Activated T-cell treated with anti-CD3 and anti-CD28 coated beads, Interleukin-2, amount 50 U/mL, for 1 hour (primary cell): ENCODE measurements at places on chromosomes 1 and 21.

DNA sequence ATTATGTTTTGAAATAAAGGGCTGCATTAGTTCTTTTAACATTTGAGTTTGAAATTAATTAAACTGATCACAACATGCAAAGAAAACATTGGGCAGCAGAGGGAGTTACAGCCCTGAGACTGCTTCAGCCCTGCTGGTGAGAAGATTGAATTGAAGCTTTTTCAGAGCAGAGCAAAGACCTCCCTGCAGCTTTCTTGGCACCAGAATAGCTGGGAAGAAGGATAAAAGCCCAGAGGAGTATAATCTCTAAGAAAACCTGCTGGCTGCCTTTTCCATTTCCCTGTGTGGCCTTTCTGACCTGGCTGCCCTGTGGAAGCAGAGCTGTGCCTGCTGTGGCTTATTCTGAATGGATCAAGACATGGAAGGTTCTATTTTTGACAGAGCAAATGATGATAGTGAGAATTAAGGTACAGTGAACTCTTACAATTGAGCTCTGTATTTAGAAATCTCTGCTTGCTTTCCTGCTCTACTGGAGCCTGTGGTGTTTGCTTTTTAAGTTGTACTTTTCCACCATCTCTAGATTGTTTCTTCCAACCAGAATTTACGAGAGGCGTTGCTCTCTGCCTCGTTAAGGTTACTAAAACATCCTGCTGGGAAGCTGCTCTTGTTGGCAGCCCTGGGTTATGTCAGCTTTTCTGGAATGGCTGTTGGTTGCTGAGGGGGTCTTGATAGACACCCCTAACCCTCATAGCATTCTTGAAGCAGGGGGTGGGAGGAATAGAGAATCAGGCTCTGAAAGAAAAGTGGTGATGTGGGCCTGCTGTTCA is 9.9 kb downstream of the SNRPE start:
- no peak for DNase-seq

DNA sequence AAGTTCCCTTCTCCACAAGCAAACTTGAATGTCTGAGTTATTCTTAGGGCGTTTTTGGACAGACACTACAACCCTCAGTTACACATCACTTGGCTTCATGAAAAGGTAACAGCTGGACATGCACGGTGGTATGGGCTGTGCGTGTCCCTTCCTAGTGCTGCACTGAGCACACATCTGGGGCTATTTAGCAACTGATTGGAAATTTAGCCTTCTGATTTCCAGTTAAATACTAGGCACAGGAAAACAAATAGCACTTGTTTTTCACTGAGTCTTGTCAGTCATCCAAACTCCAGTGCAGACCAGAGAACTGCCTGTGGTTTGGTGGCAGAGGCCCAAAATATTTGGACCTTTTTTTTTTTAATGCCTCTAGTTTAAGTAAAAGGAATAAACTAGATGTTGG is 134.7 kb downstream of the TGFBR3 start:
- DNase-seq: no peak

DNA sequence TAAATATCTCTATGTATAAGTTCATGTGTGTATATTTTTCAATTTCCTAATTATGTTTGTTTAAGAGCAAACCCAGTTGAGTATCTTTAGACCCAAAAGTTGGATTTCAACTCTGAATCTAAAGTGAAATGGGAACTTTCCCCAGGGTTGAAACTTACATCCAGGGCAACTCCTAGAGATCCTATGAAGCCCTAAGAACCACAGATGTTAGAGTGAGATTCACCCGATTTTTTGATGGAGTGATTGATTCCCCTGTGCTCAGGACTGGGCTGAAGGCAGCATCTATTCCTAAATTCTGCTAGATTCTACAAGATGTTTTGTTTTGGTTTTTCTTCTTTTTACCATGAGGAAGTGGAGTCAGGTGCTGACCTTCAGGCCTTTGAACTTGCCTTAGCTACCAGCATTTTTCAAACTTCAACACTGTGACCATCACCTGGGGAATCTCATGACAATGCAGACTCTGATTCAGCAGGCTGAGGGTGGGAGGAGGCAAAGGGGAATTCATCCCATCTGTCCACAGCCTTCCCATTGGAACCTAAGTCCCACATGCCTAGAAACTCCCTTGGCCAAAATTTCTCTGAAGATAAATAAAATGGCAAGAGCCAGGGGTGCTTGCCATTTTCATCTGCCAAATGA is 145.5 kb downstream of the ETS2 start:
- no peak for DNase-seq

DNA sequence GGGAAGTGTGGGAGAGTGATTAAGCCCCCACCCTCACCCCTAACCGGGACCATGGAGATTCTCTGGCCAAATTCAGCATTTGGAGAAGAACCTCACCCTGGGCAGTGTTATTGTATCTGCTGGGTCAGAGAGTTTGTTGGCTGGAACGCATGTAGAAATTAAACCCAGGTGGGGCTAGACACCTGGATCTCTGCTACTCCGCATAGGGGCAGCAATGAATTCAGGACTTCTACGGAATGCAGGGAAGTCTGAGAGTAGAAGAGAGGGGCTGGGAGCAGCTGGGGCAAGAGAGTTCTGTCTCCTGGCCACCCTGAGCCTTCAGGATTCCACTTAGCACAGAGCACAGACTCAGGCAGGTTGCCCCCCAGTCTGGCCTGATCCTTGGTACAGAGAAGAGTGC is 3.6 kb upstream of the CRABP2 start:
- no peak for DNase-seq

GRCh38 chr21:31449921-31450535 is 106.0 kb upstream of the TIAM1 start:
- DNase-seq: no peak
